ENCODE measurements at places on chromosomes 4 and X.

DNA sequence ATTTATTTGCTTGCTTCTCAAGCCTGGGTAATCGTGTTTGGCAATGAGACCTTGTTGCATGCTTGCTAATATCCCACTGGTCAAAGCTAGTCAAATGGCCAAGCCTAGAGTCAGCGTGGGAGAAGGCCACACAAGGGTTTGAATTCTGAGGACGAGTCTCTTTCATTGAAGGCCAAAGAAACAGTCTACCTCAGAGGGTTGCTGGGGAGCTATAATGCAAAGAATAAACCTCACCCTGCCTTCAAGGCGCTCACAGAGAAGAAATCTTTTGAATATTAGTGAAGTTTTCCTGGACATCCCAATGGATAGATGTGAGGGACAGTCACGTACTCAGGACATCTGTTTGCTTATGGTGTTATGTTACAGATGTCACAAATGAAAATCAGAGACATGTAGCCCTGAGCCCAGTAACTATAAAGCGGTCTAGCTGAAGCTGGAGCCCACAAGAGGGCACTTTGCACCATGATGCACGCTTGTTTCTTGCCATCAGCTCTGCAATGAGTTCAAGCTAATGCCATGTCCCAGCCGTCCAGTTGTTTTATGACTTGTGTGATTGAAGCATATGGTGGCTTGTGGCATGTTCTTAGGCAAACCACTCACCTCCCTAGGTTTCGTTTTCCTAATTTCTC, 1.1 kb upstream of the TLR3 start:
- no peak for DNase-seq

GRCh38 chr4:16893141-16893651, 5.2 kb downstream of the LDB2 start:
- no peak for DNase-seq

GRCh38 chr4:24850674-24851073, 55.3 kb downstream of the SOD3 start:
- DNase-seq: no peak

DNA sequence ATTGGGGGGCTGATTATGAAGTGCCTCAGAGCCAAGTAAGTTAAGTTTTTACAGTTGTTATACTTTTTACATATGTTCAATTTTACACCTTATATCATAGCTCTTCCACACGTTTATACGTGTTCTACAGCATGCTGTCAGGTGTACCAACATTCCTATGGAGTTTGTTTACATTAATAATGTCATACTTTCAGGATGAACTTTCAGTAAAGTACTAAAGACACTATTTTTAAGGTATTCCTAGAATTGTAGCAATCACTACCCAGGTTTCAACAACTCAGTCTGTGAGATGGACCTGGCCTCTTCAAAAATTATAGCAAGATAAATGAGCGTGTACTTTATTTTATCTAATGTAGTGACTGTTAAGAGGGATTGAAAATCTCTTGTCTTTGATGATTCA, 92.6 kb downstream of the PTPN13 start:
- DNase-seq: no peak

DNA sequence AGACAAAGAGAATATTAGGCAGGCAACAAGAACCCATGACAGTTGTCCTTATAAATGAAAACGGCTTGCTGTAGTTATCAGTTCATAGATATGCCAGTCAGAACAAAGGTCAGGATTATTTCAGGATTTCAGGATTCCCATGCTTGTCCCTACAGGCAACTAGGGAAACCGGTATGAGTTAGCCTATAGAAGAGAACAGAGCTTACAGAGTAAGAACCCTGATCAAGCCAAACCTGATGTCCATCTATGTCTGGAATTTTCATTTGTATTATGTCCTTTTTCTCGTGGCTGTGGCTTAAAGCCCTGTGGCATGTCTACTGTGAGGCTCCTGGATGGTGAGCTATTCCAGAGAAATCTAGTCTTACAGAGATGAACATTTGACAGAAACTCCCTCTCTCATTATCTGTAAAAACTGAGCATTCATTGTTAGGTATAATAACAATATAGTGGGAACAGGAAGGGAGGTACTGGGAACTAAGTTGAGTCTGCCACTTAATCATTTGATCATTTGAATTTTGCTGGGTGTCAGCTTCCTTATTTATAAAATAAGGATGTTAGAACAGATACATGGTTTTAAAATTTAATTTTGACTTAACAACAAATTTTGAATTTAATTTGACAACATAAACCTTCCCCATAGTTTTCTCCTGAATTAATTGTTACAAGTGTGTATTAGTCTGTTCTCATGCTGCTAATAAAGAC, 129.5 kb upstream of the KLF3 start:
- DNase-seq: no peak

DNA sequence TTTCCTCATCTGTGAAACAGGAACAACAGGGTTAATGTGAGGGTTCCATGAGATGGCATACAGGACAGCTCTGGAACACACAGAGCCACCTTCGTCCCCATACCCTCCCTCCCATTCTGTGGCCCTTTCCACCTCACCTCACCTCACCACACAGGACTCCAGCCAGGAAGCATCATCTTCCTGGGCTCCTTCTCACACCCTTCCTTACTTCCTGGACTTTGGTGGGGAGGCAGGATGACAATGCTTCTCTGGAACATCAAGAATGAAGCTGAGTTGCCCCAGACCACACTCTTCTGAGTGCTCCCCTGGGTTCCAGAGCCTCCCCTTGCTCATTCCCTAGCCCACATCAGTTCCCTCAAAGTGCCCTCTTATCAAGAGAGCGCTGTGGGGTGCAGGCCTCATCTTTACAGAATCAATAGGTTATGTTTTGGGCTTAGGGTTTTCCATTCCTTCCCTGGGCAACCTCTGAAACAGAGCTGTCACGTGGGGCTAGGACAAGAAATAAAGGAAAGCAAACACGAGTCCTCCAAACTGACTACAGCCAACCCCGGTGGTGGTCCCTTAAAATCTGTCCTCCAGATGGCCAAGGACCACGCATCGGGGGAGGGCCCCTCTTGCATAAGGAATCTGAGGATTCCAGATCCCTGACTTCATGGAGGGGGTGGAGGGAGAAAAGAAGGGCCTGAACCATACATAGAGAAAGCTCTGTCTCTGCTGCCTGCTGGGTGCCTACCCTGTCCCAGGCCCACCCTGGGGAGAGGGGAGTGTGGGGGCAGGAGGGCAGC, 74.4 kb upstream of the ATP6AP2 start:
- DNase-seq: no peak

DNA sequence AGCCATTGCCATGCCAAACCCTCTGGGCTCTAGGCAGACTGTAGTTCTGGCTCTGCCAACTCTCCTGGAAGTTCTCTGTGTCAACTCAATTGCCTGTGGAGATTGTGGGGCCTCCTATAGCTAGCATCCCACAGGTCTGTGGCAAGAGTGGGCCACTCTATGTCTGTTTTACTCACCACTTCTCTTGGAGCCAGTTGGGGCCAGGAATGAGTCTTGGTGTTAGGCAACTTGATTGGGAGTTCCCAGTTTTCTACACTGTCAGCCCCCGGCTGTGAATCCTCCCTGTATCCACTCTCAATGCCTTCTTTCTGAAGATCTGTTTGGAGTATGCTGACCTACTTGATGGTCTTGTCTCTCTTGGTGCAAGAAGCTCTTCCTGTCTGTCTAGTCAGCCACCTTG, 48.2 kb upstream of the EPGN start:
- no peak for DNase-seq

GRCh38 chr4:95045429-95045828, 287.7 kb downstream of the BMPR1B start:
- DNase-seq: no peak

DNA sequence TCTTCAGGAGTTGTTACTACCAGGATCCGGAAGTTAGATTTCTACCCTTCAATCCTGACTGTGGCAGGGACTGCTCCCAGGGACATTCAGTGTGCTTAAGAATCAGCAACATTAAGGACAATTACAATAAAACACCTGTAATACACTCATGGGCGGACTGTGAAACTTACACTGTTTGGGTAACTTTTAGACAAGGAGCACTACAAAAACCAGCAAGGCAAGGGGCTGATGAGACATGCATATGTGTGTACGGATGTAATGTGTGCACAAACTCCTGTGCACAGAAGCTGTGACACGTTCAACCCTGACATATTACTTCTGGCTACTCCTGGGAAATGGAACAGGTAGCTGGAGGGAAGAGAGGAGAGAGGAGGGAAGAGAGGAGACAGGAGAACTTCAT, 75.8 kb downstream of the FAT1 start:
- DNase-seq: no peak

DNA sequence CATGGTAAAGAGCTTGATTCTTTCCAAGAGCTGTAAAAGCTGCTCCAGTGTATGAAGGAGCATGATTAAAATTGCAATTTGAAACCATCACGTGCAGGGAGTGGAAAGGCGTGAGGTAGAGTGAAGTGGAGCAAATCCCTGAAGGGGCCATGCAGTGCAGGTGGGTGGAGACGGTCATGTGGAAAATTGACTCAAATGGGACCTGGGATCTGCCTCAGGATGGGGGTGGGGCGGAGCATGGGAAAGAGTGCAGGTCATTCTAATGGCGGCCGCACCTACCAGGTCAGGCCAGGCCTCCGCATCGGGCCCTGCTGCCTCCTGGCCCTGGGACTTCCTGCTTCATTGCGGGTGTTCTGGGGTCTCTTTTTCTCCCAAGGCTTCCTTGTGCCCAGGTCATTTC, 25.3 kb upstream of the TRIM60 start:
- DNase-seq: no peak

- no peak for DNase-seq
These were observed 52.6 kb downstream of the HPRT1 start for GRCh38 chrX:134512566-134512965.

DNA sequence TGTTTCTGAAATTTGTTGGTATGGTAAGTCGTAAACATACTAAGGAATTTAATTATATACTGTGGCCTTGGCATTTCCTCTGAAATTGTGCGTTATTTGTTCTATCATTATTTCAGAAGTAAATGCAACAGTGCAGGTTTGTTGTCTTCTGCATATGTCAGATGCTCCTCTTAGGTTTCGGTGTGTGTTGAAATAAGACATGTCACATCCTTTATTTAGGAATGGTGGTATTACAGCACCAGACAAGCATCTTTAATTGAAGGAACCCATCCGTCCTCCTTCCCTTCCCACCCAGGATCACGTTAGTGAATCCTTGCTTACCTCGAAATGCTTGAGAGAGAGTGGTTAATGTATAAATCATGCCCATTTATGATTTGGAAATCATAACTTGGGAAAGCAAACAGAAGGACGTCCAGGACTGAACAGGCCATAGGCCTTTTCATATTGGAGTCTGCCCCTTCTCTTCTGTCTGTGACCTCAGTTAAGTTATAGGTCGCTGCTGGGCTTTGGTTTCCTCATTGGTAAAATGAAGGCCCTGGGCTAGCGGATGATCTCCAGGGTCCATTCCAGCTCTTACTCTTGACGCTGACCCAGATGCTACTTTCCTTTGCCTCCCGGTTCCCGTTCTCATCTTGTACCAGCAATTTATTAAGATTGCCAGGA, 134.1 kb downstream of the KLHL8 start:
- no peak for DNase-seq

GRCh38 chr4:2298532-2298991, 36.7 kb upstream of the MXD4 start:
- DNase-seq: no peak

GRCh38 chr4:6444582-6444981, 27.8 kb downstream of the PPP2R2C start:
- no peak for DNase-seq

DNA sequence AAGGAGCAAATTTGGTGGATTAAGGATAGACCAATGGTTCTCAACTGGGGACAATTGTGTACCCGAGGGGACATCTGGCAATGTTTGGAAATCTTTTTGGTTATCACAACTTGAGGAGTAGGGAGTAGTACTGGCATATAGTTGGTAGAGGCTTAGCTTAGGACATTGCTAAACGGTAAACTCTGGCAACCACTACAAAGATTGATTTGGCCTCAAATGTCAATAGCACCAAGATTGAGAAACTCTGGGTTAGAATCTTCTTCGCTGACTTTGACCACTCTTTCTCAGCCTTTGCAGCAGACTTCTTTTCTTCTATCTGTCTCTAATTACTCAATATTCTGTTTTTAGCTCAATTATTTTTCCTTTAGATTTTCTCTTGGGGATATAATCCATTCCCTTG, 1.5 kb upstream of the NBDY start:
- DNase-seq: no peak

DNA sequence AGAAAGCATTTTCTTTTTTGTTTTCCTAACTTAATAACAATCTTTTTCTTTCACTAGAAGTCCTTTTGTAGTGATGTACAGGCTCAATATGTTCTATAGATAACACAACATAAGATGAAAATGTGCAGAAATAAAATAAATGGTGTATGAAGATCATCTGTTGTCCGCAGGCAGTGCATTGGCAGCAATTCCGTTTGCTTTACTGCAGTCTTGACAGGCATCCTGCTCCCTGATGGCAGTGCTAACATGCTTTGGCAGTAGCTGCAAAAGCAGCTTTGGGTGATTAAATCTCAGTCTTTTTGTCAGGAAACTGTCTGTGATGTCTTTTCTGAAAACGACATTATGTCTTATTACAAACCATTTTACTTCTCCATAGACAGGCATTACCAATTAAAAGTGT, 131.4 kb downstream of the TRAM1L1 start:
- DNase-seq: no peak
